Ammon's horn (tissue), 1 donor: ENCODE measurements at places on chromosomes 2 and 18.

GRCh38 chr18:2511451-2511850 is 59.9 kb downstream of the METTL4 start:
- DNase-seq = no peak

DNA sequence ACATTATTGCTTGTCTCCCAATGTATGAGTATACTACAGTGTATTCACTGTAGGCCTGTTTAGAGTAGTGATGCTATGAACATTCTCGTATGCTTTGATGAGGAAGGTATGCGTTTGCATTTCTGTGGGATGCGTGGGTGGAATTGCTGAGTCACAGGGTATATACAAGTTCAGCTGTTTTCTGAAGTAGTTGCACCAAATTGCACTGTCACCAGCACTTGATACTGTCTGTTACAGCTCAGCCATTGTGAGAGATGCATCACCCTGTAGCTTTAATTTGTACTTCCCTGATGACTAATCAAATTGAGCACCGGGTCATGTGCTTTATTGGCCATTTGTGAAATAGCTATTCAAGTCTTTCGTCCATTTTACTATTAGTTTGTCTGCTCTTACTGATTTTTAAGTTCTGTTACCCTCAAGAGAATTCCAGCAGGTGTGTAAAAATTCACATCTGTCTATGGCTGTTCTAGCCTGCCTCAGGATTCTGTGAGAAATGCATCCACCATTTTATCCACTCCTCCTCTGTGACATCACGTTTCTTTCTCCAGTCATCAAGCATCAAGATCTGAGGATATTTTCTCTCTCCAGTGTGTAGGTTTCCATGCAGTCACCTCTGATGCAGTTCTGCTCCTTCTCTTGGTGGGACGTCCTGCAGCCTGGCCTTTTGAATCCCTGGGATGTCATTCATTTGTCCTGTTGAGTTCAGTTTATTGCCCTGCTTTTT is 72.5 kb downstream of the DGKD start:
- DNase-seq = no peak

DNA sequence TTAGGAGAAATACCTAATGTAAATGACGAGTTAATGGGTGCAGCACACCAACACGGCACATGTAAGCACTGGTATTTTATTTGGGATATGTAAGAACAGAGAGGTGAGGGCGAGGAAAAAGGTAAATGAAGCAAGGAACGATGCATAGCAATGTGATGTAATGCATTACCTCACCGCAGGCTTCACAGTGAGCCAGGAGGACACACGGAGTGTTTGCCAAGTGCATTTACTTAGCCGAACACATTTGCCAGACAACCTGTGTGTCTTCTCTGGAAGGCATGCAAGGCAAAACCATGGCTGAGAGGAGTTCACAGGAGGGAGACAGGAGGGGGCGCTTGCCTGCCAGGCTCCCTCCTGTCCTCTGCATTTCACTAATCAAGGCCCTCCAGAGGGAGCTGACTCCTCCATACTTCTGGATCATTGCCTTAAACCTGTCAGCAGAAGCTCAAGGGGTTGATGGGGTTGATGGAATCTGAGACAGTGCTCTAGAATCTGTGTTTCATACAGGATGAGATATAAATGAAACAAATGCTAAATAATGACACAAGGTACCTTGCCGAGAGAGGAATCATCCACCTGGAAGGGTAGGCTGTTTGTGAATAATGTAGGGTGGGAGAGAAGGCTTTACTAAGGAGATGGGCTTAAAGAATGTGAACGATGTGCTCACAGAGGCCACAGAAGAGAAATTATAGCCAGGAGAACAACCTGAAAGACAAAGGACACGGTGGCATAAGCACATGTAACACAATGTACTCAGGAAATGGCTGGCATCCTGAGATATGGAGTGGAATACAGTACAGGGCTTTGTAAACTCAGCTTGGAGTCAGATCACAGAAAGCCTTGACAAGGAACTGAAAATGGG is 9.1 kb upstream of the TPRKB start:
- DNase-seq = no peak

GRCh38 chr2:209368914-209369313 is 54.9 kb upstream of the MAP2 start:
- DNase-seq = no peak

DNA sequence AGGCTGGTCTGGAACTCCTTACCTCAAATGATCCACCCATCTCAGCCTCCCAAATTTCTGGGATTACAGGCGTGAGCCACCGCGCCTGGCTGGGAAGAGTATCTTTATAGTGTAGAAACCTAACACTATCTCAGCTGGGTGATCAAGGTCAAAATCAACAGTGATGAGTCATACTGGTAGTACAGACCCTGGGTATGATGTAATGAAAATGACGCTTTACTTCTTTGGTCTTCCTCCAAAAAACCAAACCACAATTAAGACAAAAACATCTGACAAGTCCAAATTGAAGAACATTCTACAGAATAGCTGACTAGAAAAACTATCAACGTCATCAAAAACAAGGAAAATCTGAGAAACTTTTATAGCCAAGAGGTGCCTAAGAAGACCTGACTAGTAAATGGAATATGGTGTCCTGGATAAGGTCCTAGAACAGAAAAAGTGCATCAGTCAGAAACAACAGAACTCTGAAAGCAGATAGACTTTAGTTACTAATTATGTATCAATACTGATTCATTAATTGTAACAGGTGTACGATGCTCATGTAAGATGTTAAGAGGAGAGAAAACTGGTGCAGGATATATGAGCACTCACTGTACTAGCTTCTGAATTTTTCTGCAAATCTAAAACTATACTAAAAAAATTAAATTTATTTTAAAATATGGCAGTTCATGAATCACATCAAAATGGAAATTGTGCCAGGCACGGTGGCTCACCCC is 25.4 kb downstream of the PDCL3 start:
- DNase-seq = no peak

- DNase-seq = no peak
Measured at GRCh38 chr2:173064151-173064805, 11.4 kb upstream of the MAP3K20 start.

GRCh38 chr2:191618046-191618780 is 59.7 kb upstream of the NABP1 start:
- DNase-seq = no peak

- no peak for DNase-seq
Measured at GRCh38 chr2:71564790-71565189, 111.4 kb downstream of the DYSF start.

- peak; percentile 61 for DNase-seq
Measured at GRCh38 chr2:86201671-86202335, 2.5 kb downstream of the MRPL35 start.
